ENCODE measurements at places on chromosomes 6 and 20.
A peak's percentile ranks its signal among the peaks of the same experiment; 100 is the strongest.

- no peak for DNase-seq
Observed at GRCh38 chr6:54617730-54618129, 228.8 kb upstream of the FAM83B start.

DNA sequence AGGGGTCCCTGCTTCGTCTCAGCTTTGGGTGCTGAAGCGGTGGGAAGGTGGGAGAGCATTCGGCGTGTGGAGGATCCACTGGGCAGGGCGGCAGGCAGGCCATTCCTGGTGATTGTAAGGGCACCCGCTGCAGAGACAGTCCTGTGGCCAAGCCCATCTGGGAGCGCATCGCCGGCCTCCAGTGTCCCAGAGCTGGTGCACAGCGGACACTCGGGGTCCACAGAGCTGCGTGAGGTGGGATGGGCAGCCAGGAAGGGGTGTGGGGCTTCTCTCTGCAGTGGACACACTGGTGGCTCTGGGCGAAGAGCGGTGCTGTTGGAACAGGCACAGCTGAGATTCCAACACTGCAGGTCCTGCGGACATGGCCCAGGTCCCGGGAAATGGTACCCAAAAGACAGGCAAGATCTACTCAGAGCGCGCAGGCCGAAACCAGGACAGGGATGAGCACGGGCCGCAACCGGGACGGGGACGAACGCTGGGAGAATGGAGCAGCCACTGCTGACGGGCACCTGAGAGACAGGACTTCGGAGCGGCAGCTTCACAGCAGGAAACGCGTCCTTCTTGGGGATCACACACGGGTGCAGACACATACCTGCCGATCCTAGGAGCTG, 188.2 kb downstream of the ERMARD start:
- DNase-seq = no peak

DNA sequence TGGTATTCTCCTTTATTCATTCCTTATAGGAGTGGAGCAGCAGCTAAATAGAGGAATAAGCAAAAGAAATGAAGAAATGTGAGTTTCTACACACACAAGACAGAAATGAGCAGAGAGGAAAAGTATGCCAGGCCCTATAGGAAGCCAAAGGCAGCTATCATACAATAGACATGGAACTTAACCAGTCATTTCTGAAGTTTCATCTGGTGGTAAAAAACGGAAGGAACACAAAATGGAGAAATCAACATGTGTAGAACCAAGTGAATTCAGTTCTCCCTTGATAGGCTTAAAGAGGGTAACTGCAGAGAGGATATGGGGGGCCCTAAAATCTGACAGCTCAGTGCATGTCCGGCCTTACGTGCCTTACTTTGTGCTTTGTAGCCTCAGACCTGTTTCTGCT, 44.6 kb downstream of the TSBP1 start:
- no peak for DNase-seq

GRCh38 chr20:41094353-41095055, 42.8 kb upstream of the PLCG1 start:
- no peak for DNase-seq

- DNase-seq = no peak
Observed at GRCh38 chr6:147117011-147117410, 87.2 kb upstream of the STXBP5 start.

DNA sequence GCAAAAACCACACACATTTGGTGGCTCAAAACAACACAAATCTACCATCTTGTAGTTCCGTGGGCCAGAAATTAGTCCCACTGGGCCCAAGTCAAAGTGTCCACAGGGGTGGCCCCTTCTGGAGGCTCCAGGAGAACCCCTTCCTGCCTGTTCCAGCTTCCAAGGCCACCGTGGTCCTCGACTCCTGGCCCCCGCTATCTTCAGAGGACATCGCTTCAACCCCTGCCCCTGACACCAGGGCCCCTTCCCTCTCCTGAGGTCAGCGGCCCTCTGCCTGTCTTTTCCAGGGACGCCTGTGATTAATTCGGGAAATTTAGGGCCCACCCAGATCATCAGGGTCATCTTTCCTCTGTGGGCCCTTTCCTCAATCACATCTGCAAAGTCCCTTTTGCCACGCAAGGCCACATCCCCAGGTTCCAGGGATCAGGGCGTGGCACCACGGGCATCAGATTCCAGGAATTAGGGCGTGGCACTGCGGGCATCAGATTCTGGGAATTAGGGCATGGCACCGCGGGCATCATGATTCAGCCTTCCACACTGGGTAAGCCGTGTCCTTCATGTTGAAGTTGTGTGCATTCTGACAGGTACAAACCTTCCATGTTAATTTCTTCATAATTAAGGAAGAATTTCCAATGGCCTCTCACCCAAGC, 59.9 kb upstream of the SMOC2 start:
- DNase-seq = no peak

DNA sequence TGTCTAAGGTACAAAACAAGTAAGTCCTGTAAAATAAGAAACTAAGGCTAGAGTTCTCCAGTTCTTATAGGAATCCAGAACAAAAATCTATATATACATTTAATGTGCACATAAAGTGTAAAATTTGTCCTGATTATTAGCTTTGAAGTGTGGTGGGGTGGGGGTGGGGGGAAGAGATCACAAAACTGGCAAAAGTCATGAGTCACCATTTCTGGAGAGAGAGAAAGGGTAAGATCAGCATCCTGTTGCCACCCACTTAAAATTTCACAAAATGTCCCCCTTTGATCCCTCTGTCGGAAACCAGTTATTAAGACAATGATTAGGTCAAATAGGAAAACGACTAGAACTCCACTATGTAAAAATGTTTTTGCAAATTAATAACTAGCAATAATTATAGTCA, 482.0 kb upstream of the POU3F2 start:
- DNase-seq = no peak

DNA sequence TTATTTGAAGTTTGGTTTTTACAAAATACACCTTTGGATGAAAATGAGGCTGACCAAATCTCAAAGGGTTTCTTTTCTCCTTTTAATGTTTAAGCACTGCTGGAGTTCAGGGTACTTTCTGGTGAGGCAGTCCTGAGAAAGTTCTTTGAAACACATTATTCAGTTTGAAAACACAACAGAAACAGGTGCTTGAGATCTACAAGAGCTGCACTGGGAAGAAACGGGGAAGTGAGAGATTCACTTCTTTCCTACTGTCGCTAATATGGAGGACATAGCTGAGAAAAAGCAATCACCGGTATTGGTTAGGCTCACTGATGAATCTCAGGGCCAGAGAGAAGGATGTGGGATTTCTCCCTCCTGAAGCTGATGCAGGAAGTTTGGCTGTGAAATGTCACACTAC, 22.9 kb upstream of the TMEM170B start:
- no peak for DNase-seq

- DNase-seq = peak; percentile 21
Observed at GRCh38 chr6:138724015-138724414, 49.6 kb upstream of the CCDC28A start.

DNA sequence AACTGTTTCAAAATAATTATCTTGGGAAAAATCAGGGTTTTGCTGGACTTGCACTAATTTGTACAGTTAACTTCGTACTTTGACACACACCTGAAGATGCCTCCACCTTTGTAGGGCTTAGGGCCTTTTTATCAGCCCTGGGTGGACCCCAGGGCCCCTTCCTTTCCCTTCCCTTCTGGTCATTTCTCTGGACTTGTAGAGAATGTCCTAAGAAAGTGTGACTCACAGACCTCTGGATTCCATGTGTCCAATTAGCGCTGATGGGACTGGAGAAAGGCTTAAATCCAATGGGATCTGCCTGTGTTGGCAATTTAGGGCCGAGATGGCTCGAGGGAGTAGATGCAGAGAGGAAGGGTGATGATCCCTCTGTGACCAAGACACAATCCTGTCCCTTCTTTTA, 9.3 kb downstream of the TRIM15 start:
- no peak for DNase-seq

DNA sequence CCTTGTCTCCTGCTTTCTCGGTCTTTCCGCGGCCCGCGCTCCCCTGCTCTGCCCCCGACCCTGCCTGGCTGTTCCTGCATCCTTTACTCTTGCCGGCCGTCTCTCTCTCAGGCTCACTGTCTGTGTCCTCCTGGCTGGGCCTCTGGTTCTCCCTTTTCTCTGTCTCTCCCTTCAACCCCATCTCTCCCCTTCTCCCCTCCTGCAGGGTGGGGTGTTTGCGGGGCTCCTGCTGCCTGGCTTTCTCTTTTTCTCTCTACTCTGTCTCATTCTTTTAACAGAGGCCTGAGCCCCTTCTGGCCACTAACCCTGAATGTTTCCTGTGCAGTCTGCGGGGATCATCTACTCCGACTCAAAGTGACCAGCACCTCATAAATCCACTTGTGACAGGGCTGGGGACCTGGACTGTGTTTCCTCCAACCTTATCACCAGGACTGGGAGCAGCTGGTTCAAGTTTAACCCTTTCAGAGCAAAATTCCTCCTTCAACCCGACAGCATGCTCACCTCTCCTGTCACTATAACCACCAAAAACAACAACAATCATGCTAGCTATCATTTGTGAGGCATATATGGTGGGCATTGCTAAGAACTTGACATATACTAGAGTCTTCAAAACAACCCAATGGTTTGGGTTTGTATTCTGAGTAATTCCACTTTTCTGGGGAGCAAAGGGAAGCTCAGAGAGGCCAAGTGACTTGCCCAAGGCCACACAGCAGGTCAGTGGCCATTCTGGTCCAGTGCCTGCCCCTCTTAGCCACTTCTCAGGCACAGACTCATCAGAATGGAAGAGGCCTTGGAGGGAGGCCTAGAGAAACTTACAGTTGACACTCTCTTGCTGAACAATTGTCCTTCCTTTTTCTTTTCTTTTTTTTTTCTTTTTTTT, 811 bp upstream of the RSPO4 start:
- no peak for DNase-seq

DNA sequence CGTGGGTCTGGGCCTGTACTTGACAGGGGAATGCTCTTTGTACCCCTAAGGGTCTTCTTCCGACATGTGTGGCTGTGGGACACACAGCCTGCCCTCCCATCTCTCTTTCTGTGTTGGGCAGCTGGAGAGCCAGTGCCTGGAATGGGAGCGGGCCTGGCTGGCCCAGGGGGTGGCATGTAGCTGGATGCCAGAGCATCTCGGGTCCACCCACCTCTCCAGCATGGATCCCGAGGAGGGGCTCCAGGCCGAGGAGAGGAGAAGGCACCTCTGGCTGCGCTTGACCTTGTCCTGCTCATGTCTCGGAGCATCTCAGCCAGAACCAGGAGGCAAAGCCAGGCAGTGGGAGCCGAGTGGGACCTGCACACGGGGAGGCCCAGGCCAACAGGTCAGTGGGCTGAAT, 16.0 kb downstream of the CDH4 start:
- no peak for DNase-seq

GRCh38 chr6:77910826-77911225, 258.0 kb downstream of the MEI4 start:
- no peak for DNase-seq

- no peak for DNase-seq
Observed at GRCh38 chr6:29656157-29656556, 735 bp upstream of the MOG start.

- no peak for DNase-seq
Observed at GRCh38 chr6:167995731-167996151, 1.7 kb upstream of the KIF25 start.

DNA sequence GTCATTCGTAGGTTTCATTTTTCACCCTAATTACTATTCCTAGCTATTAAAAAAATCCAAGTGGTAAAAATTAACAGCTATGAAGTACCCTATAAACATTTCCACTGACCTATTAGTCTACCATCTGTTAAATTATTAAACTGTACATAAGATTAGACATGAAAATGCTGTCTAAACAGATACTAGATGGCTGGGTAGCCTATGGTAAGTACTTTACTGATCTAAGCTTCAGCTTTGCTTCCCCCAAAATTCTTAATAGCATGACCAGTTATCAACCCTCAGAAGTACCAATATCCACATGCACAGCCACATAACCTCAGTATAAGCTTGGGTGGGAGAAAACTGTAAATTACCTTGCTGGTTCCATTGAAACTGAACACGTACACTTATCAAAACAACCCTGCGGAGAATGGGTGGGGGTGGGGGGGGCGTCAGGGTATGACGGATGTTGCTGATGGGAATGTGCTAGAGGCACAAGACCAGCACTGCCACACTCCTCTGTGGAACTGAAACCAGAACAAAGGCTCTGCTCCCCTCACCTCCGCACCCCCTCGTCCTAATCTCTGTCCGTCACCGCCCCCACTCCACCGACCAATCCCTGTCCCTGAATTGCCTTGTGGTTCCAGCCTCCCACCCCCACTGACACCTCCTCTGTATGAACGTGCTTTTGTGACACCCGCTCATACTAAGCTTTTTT, 45.3 kb downstream of the B4GALT5 start:
- DNase-seq = no peak

DNA sequence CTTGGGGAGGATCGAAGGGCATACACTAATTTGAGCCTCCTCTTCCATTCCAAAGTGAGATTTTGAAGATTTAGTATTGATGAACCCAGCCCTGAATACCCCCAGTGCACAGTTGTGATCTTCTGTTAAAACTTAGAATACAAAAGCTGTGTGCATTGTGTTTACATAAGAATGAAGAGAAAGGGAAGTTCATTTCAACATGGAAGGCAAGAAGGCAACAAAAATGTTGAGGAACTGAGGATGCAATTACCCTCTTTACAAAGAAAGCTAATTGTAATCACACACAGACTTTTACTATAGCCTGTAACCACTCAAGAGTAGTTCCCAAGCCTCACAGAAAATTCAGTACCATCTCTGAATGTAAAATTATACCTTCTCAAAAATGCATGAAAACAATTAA, 49.3 kb downstream of the GFOD1 start:
- no peak for DNase-seq

- DNase-seq = no peak
Observed at GRCh38 chr6:155317186-155317585, 2.9 kb upstream of the TFB1M start.

- DNase-seq = no peak
Observed at GRCh38 chr6:108068618-108069017, 5.9 kb downstream of the OSTM1 start.

GRCh38 chr6:6711031-6711785, 122.7 kb downstream of the LY86 start:
- DNase-seq = no peak

DNA sequence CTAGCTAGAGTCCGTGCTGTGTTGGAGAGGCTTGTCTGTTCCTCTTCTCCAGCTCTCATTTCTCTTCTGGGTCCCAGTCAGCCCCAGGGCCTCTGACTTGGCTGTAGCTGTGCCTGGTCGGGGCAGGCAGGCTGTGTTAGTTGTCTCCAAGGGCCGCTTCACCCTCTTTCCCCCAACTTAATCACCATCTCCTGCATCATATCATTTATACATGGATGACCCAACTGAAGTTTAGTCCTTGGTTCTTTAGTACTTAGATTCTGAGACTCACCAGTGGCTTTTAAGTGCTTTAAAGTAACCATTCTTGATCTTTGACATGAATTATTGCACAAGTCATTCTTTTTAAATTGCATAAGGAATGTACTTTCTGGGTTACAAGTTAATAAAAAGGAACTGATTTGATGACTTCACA, 127.3 kb downstream of the RTN4IP1 start:
- DNase-seq = no peak

Data from CMK (cell line).